ENCODE measurements at places on chromosomes 6 and 20.

DNA sequence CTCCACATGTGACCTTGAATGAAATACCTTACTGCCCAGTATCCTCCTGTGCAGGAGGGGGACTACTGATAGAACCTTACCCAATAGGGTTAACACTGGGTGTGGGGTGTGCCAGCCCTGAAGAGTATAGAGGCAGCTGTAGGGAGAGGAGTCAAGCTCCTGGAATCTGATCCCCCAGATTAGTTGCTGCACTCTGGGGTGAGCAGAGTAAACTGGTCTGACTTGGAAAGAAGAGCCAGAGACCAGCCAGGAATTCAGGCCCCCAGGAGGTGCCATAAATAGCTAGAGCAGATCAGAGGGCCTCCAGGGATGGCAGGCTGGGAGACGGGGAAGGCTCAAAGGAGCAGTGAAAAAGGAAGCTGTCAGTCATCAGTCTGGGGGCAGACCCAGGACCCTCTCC lies 3.5 kb upstream of the APOBEC2 start:
- DNase-seq = no peak

GRCh38 chr20:43853174-43853803 lies 61.4 kb upstream of the TOX2 start:
- no peak for DNase-seq

DNA sequence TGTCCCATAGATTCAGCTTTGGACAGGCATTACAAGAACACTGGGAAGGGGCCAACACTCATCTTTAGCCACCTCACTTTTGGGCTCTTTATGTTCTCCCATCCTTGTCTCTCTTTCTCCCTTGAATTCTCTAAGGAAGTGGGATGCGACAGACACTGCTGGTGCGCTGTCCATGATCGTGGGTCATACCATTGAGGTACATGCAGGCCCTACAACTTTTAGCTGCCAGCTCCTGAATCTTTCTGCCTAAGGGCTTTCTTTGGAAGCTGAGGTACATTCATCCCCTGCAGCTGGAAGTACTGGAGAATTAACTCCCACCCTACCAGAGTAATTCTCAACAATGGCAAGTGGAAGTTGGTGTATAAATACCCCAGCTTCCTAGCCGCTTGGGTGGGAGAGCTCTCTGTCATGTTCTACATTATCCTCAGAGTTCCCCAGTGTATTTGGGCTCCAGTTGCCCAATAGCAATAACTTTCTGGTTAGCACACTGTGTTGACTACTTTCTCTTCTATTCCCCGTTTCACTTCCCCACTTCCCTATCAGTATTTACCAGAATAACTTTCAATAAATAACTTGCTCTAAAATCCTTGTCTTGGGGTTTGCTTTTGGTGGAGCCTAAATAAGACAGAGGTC lies 309.4 kb upstream of the RNF24 start:
- DNase-seq = no peak

GRCh38 chr6:138297761-138298298 lies 79.5 kb upstream of the PBOV1 start:
- DNase-seq = no peak

DNA sequence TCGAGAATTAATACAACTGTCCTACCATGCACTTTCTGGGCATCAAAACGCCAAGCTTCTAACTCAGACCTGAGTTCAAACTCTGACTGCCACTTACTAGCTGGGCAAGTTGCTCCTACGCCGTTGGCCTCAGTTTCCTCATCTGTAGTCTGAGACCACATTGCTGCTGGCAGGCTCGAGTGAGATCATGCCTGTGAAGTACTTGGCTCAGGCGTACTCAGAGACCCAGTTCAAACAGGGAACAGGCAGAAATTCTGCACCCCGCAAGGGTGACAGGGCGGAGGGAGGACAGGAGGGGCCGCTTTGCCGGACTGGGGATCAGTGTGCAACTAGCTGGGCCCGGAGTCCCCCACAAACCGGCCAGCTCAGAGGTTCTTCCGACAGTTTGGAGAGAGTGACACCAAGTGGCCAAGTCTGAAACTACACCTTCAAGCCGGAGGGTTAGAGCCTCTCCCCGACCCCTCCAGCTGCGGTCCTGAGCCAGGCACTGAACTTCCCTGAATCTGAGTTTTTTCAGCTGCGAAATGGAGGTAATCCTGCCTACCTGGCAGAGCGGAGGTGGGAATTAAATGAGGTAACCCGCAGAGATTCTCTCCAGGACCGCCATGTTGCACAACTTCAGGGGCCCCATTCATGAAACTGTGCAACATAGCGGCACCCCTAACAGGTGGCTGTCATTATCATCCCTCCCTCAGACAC lies 46.0 kb upstream of the PTPN1 start:
- peak; percentile 4 for DNase-seq

DNA sequence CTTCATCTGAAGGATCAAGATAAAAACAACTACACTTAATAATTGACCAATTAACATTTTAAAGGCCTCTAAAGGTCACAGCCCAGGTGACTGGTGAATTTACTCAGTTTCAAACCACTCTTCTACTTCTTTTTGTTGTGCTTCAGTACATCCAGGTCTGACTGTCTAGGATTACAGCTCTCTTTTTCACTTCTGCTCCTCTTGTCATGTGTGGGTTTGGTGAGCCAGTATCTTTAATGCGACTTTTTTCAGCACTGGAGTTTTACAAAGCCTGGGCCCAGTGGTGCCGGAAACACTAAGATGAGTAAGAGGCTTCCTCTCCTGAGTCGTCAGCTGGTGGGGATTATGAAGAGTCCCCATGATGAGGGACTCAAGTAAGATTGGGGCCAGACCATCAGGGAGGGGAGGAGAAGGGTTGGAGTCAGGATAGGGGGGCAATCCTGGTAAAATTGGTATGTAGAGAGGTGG lies 27.0 kb downstream of the HECA start:
- DNase-seq = no peak

- no peak for DNase-seq
Observed at GRCh38 chr20:46774236-46774635, 64.8 kb downstream of the SLC2A10 start.

GRCh38 chr6:108521616-108522107 lies 39.1 kb upstream of the FOXO3 start:
- DNase-seq = no peak

GRCh38 chr6:52881662-52881995 lies 27.9 kb downstream of the GSTA3 start:
- no peak for DNase-seq

DNA sequence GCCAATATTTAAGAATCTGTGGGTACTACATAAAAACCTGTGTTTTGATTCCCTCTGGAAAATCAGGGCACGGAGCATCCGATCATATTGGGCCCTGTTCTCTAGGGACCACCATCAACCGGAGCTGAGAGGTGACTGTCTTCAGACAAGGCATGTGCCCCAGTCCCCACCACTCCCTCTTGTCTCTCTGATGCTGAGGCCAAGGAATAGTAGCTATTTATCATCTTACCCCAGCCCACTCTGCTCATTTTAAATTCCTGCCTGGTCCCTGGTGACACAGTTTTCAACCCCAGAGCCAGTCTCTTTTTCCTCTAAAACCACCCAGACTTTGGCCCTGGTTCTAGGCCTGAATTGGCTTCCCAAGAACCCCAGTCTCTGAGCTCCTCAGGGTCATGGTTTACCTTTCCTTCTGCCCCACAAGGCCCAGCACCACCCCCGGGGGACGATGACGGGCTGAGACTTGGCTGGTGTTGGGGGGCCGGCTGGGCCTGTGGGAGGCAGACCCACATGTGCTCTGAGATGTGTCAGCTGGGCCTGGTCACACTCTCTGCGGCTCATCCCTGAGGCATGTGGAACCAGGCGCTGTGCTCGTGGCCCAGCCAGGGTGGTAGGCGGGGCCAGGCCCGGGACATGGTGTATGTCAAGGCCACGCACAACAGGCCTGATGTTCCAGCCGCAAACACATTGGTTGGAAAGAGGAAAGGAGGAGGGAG lies 114.4 kb downstream of the CEBPB start:
- DNase-seq = peak; percentile 60

DNA sequence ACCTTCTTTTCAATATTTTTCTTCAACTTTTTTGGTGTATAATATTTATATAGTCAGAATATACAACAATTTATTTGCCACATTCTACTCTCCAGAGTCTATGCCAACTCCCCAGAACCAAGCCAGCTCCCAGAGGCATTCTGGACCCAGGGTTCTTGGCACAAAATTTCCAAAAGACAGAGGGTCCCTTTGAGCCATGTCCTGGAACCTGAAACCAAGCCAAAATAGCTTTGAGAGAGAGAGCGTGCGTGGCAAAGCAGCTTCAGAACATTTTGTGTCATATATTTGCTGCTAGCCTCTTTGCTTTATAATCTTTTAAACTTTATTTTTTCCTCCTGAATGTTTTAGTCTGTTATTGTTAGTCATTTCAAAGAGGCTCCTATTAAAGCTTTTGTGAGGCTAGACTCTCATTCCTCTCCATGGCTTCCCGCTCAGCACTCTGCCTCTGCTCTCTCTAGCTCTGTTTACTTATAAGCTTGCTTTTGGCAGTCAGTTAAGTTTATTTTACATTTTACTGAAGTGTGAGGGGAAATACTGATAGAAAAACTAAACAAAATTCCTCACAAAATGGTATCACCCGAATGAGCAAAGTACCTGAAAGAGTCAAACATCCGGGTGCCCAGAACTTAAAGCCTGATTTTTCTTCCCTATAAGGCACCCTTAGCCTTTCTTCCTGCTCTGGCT lies 605.1 kb upstream of the ID4 start:
- DNase-seq = no peak

GRCh38 chr6:150363733-150364132 lies 5.1 kb upstream of the IYD start:
- DNase-seq = no peak

- no peak for DNase-seq
Observed at GRCh38 chr6:31614075-31614619, 887 bp upstream of the AIF1 start.

All from amniotic stem cell (primary cell).